Stimulated activated CD4-positive, alpha-beta T cell treated with anti-CD3 and anti-CD28 coated beads, Interleukin-4, amount 100 ng/mL, for 48 hours (primary cell): ENCODE measurements at places on chromosomes 3 and 15.
A peak's percentile ranks its signal among the peaks of the same experiment; 100 is the strongest.

DNA sequence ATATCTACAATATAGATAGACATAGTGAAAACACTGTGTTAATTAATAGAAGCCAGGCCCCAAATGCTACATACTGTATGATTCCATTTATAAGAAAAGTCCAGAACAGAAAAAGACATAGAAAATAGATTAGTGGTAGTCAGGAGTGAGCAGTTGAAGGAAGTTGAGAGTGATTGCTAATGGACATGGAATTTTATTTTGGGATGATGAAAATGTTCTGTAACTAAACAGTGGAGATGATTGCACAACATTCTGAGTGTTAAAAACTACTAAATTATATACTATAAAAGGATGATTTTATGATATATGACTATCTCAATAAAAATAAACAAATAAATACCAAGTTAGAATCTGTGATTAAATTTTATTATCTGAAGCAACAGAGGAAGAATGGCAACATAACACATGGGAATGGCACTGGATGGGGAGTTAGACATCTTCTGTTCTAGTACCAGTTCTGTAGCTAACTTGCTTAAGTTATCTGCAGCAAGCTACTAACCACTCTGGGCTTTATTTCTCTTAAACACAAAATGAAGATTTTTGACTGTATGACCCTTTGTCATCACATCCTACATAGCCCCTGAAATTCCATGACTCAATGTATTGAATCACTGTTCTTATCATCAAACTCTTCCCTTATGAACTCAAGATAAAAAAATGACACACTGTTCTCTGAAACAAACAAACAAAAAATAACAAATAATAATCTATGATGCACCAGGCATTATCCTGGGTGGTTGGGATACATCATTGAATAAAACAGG lies 612.7 kb downstream of the TBL1XR1 start:
- DNase-seq, result no peak

DNA sequence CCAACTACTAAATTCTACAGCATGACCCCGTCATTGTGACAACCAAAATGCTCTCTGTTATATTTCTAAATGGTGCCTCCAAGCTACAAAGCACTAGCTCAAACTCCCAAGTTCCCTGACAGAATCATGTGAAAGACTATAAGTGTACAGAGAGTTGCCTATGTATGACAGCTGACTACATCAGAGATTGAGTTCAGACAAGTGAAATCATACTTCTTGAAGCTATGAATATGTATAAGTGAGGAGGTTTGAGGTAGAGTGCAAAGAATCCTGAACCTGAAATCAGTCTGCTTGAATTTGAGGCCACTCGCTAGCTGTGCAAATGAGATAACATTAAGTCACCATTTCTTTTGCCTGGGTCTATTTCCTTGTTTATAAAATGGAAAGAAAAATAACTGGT lies 63.9 kb upstream of the TP63 start:
- no peak for DNase-seq

- no peak for DNase-seq
Measured at GRCh38 chr3:134911586-134912548, 116.8 kb downstream of the EPHB1 start.

GRCh38 chr15:44541282-44541958 lies 4.5 kb downstream of the EIF3J start:
- DNase-seq, result no peak

GRCh38 chr3:176919836-176920765 lies 277.2 kb downstream of the TBL1XR1 start:
- DNase-seq, result no peak

GRCh38 chr3:62277450-62277849 lies 95.9 kb downstream of the FEZF2 start:
- DNase-seq, result no peak

DNA sequence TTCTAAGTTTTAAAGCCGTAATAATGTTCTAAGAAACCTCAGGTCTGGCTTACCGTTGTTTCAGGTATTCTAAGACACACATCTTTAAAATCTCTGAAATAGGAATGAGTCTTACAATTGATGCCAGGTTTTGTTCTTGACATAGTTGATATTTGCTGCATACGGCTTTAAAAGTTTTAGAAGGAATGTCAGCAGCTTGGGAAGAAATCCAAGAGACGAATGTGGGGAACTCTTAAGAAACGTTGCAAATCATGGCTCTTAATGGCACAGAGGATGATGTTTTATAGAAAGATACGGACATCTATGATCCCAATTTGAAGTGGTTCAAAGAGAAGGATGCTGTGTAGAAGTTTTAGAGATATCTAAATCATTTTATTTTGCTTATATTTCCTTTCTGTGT lies 11.5 kb downstream of the NUDT16 start:
- DNase-seq, result no peak

- no peak for DNase-seq
Measured at GRCh38 chr15:39056357-39056756, 491.7 kb upstream of the RASGRP1 start.

DNA sequence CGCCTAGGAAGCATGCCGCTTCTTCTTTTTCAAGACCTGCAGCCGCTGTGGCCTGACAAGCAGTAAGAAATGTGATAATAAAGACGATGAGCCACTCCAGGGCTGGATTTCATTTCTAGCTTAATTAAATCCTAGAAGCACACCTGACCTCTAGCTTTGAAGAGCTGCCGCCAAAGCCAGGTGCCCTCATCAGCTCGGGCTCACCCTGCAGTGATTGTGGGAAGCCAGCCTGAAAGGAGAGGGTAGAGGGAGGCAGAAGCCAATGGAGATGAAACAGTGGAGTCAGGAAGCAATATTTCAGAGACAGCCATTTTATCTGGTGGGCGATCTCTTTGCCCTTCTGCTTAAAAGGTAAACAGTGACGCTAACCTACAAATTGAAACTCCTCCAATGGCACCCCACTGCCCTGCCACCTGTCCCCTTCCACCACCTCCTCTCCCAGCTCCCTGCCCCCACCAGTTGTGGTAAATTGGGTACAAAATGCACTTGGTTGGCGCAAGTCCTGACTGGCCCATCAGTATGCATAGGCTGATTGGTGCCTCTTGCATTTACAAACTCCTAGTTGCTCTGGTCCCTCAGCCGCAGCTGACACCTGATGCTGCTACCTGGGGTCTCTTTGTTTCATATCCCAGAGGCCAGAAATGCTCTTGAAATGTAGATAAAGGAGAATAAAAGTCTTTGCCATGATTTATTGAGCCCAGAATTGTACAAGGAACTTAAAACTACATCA lies 385.3 kb downstream of the PDCD6IP start:
- no peak for DNase-seq

GRCh38 chr3:131772269-131773026 lies 262.4 kb downstream of the CPNE4 start:
- DNase-seq, result no peak

DNA sequence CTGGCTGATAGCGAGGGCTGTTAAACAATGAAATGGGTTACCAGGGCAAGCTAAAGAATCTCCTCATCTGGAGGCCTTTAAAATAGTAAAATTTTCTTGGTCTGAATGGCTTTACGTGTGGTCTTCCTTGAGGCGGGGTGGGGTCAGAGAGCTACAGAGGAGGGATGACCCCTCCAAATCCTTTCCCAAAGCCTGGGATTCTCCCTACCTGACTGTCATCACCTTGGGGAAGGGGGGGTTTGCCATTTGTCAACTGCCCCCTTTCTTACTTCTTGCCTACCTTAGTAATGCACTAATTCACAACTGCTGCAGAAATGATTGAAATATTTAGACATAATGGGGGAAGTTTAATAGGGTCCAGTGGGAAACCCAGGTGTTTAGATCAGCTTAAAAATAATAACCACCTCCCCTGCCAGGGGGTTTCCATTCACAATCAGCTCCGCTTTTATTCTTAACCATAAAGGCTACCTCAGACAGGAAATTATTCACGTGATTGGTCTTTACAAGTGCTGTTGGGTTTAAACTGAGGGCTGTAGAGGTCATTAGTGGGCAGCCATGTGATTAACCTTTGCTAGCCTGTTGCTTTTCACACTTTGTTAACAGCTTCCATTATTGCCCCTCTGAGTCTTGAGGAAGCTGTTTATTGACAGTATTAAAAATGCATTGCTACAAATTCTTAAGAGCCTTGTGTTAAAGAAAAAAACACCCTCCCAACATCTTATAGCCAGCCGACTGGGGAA lies 276.5 kb upstream of the ATP11B start:
- no peak for DNase-seq

- DNase-seq, result no peak
Measured at GRCh38 chr3:171388527-171388926, 71.7 kb downstream of the TNIK start.

DNA sequence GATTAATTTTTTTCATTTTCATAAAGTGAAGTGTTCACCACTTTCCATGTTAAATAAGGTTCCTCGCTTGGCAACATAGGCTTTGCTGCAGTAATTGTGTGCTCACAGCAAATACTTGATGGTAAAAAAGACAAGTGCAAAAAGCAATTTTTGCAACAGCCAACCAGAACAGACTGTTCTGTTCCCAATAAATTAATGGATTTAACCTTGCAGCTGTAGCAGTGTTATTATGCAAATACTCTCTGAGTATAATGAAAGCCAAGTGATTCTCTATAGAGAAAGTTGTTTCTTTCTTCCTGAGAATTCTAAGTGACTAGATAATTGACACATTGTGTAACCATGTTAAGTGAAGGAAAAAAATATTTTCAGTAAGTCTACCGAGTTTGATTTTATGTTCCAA lies 183.7 kb upstream of the NAALADL2 start:
- DNase-seq, result no peak

GRCh38 chr3:48422681-48423080 lies 7.2 kb downstream of the PLXNB1 start:
- DNase-seq, result no peak

GRCh38 chr3:48492461-48493202 lies 11.3 kb downstream of the SHISA5 start:
- no peak for DNase-seq

DNA sequence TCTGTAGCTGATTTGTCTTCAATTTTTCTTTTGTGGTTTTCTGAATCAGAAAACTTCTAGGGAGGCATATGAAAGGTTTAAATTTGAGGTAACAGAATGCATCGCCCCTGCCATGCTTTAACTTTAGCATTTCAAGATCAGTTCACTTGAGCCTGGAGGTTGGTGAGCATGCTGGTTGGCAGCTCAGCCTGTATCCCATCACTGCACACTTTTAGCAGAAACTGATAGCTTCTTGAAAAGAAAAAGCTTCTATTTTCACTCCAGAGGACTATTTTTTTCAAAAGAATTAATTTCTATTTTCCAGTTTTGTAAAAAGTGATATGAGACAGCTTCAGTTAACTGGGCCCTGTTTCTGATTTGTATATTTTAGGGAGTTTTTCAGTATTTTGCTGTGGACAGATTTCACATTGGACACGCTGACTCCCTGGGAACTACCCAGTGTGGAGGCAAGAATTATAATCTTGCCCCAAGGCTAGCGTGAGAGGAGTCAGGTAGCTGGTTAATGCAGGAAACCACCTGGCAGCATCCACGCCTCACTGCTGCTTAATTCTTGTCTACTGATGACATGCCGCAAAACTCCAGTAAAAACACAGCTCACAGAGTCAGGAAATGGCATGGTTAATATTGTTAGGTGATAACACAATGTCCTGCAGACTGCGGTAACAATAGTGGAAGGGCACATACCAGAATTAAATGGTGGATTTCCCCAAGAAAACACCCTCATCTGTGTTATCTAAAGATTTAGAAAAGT lies 71.4 kb downstream of the DUT start:
- DNase-seq, result no peak

DNA sequence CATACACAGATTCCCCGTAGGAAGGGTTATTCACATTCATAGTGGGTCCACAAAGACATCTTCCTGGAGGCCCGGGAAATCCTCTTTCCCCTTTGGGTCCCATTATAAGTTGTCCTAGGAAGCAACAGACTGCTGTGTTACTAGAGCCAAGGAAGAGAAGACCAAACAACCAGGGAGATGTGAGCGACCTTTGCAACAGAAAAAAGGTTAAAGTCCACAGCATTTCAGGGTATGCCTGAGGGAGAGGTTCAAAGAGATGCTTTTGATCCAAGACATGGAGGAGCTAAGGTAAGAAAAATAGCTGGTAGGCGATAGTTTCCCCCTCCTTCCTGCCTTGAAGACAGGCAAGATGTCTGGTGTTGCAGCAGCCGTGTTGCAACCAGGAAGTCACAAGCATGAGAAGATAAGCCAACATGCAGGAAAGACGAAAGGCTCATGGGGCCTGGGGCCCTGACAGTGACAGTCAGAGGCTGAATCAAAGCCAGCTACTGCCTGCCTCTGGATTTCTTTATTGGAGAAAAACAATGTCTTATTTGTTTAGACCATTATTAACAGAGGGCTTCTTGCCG lies 30.9 kb downstream of the EAF1 start:
- no peak for DNase-seq

GRCh38 chr15:61057376-61057775 lies 171.7 kb downstream of the RORA start:
- no peak for DNase-seq

GRCh38 chr15:70605606-70606410 lies 157.6 kb downstream of the UACA start:
- DNase-seq, result no peak

GRCh38 chr3:169750665-169751064 lies 14.2 kb downstream of the TERC start:
- DNase-seq, result no peak

DNA sequence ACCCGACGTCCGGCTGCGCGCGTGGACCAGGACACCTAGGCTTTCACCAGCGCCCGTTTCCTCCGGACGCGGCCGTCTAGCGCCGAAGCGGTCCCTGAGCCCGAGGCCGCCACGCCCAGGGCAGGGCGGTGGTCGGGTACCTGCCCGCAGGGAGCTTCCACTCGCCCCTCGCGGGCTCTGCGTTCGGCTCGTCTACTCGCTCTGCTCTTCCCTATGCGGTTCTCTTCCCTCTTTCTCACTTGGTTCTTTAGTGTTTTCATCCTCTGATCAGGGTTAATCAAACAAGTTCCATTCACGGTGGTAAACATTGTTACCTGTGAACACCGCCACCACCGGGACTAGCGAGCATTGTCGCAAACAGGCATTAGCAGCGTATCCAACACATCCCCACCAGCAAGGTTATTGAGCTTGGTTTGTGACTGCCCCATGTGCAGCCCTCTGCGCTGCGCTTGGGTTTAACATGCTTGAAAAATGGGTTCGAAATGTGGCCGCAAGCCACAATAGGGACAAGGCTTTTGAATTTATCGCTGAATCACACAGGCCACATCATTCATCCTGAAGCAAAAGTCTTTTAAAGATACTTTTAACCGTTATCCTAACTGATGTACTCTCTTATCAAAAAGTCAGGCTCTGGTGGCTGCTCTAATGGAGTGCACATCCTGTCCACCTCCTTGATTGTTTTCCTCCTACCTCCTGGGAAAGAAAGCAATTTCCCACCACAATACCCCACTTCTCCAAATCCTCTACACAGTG lies 843 bp upstream of the CD47 start:
- peak; percentile 18 for DNase-seq

DNA sequence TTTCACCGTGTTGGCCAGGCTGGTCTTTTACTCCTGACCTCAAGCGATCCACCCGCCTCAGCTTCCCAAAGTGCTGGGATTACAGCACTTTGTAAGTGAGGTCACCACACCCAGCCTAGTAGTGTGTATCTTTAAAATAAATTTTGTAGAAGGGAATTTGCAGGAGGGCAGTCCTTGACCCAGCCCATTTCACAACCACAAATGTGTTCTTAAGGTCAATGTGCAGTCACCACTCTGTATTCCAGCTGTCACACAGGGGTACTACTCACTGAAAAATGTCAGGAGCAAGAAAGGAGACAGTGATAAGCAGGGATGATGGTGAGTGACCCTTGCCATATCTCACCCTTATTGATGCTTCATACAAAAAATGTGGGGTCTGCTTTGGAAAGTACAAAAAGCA lies 98.5 kb downstream of the FRMD5 start:
- DNase-seq, result no peak

GRCh38 chr3:107323723-107324122 lies 53.5 kb upstream of the CCDC54 start:
- no peak for DNase-seq

- no peak for DNase-seq
Measured at GRCh38 chr3:57126244-57126643, 38.9 kb downstream of the IL17RD start.
